ENCODE measurements at places on chromosomes 3 and 15.

DNA sequence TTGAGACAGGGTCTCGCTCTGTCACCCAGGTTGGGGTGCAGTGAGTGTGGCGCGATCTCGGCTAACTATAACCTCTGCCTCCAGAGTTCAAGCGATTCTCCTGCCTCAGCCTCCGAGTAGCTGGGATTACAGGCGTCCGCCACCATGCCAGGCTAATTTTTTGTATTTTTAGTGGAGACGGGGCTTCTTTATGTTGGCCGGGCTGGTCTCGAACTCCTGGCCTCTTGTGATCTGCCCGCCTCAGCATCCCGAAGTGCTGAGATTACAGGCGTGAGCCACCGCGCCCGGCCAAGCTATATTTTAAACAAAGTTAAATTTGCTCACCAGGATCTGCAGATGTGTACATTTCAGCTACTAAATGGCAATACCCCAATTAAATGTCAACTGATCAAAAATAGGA lies 1.1 kb upstream of the C3orf38 start:
- no peak for DNase-seq

GRCh38 chr15:93035092-93035915 lies 53.7 kb downstream of the RGMA start:
- DNase-seq: peak; percentile 28

DNA sequence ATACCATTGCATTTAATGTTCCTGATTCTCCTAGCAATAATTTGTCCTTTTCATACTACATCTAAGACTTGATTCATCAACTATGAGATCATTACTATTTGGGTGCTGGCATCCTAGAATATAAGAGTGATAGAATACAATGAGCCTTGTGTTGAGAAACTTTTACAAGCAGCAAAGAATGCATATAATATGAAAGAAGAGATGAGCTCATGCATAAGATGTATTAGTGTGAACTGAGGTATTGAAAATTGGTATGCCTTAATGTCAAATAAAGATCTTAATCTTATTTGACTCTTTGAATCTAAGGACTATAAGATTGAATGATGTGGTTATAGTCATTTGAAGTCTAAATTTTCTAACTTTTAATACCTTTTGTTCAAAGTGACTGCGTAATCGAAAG lies 220.0 kb upstream of the ARHGEF26 start:
- DNase-seq: no peak

DNA sequence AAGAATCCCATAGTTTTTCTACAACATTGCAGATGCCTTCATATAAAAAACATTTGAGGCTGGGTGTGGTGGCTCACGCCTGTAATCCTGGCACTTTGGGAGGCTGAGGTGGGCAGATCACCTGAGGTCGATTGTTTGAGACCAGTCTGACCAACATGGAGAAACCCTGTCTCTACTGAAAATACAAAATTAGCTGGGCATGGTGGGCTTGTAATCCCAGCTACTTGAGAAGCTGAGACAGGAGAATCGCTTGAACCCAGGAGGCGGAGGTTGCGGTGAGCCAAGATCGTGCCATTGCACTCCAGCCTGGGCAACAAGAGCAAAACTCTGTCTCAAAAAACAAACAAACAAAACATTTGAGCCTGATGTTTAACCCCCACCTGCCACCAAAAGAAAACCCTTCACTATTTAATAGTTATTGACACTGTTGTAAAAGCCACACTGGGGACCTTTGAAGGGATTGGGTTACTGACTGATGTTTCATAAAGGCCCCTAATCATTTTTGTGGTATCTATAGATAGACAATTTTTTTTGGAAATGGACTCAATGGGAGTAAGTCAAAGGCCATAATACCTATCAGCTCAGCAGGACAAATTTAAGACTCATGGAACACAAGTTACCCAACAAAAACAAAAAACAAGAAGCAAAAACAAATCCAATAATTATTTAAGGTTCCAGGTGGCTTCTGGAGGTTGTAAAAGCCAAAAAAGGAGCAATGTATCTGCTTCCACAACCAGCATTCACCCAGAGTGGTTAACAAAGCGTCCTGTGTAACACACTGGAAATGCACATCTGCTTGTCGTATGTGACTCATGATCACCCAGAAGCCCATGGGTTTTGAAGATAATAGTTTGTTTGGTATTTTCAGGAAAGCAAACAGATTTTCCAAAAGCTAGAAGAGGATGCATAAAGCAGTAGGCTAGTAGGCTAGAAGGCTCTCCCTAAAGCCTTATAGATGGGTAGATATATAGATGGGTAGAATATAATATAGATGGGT lies 41.2 kb downstream of the CDCP1 start:
- DNase-seq: no peak

DNA sequence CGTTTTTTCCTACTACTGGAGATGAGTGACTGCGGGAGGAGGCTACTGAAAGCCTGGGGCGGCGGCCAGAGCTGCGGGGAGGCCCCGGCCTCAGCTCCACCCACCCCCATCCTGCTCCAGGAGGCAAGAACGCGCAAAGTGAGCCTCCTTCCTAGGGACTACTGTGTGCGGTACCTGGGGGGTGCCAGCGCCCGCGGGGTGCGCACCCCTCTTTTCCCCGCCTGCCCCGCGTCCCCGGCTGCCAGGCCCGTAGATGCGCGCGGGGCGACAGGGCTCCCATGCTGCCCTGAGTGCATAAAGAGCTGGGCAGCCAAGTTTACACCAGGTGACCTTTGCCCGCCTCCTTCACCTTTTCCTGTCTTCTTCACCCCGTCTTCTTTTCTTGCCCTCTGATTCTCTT lies 2.5 kb upstream of the USF3 start:
- DNase-seq: no peak

GRCh38 chr15:88484682-88485331 lies 17.3 kb downstream of the MRPS11 start:
- no peak for DNase-seq

All from activated T-cell treated with anti-CD3 and anti-CD28 coated beads, Interleukin-2, amount 50 U/mL, for 24 hours (primary cell).